ENCODE measurements at places on chromosomes 3 and 15. TPM values are rescaled to one million over a fixed set of nuclear protein-coding genes. Genes with fewer than 3 reads are reported as not detected.
A peak's percentile ranks its signal among the peaks of the same experiment; 100 is the strongest.

DNA sequence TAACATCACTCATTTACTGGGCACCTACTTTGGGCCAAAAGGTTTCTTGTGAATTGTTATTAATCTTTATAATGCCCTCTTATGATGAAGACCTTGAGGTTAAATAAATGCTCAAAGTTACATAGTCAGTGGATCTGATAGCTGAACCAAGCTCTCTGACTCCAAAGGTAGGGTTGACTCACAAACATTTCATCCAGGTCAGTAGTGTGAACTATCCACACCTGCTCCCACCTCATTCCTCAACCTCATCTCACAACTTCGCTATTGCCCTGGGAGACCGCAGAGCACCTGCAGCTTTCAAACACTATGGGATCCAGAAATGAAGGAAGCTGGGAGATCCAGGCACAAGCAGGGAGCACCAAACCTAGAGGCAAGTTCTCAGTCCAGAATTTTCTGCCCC lies 93.8 kb upstream of the FGF12 start:
- no peak for DNase-seq

DNA sequence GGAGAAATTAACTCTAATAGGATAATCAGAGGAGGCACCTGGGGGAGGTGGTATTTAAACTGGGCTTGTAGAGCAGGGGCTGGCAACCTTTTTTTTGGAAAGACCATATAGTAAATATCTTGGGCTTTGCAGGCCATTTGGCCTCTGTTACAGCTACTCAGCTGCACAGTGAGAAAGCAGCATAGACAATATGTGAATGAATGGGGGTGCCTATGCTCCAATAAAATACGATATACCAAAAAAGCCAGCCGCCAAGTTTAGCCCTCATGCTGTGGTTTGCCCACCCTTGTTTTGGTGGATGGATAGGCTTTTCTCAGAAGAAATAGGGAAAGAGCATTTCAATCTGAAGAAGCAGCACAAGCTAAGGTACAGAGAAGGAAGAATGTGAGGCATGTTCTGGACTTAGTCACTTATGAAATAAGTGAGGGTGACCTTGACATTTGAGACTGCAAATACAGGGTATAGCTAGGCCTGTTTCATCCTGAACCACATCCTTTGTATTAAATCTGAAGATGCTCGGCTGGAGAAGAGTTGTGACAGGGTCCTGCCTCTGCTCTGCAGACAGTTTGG lies 131.0 kb upstream of the NR2E3 start:
- DNase-seq = no peak

GRCh38 chr3:35787936-35788335 lies 148.6 kb downstream of the ARPP21 start:
- DNase-seq = no peak

DNA sequence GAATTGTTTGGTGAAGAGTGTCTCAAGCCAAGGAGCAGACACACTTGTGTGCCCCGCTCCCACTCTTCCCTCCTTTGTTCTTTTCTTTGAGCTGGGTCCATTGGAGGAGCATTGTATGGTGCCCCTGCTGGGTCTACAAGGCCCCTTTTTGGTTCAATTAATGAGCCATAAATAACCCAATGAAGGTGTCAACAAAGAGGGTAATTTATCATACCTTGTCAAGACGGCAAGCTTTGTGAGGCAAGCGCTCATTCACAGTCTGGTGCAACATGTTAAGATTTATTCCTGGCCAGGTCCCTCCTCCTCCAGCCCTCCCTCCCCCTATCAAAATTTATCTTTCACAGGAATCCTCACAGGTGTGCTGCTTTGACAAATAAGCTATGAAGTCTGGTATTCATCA lies 300.1 kb downstream of the RORA start:
- DNase-seq = no peak

The GHRL gene
- 0.06 TPM for polyA plus RNA-seq

- no peak for DNase-seq
Measured at GRCh38 chr3:193010191-193010590, 92.5 kb upstream of the MB21D2 start.

- DNase-seq = no peak
Measured at GRCh38 chr3:183826448-183827250, 1.3 kb upstream of the MAP6D1 start.

The NAA50 gene
- polyA plus RNA-seq = 53.1 TPM

DNA sequence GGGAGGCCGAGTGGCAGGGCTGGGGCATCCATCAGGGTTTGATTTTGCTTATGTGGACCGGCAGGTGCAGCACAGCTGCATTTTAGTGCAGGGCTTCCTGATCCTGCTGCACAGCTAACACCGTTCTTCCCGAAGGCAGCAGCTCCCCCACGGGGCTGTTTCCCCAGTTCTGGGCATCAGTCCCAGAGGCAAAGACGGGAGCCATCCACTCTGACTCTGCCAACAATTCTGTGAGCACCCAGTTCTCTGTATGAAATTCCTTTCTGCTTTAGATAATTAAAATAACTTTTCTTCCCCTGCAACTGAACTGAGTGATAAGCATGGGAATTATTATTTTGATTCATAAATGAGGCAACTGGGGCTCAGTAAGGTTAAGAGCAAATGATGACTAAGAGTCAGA lies 262.9 kb upstream of the ATP10A start:
- DNase-seq = no peak

GRCh38 chr3:102980355-102980696 lies 545.5 kb downstream of the ZPLD1 start:
- no peak for DNase-seq

- DNase-seq = no peak
Measured at GRCh38 chr3:185103359-185104127, 49.3 kb downstream of the C3orf70 start.

- no peak for DNase-seq
Measured at GRCh38 chr15:95059346-95059905, 828.1 kb downstream of the MCTP2 start.

DNA sequence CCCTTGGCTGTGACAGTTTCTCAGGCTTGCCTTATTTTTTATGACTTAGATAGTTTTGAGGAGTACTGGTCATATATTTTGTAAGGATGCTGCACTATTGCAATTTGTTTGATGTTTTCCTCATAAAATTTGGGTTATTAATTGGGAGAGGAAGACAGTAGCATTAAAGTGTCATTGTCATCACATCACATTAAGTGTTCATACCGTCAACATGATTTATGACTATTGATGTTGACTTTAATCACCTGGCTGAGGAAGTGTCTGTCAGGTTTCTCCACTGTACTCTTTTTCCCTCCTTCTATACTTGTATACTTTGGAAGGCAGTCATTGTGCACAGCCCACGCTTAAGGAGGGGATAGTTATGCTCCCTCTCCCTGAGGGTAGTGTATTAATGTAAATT lies 26.9 kb downstream of the TRIM69 start:
- no peak for DNase-seq

GRCh38 chr3:12579456-12579855 lies 22.6 kb downstream of the MKRN2 start:
- DNase-seq = peak; percentile 20

The TMCO5A gene
- not detected for polyA plus RNA-seq

GRCh38 chr3:21668012-21668411 lies 83.0 kb downstream of the ZNF385D start:
- no peak for DNase-seq

DNA sequence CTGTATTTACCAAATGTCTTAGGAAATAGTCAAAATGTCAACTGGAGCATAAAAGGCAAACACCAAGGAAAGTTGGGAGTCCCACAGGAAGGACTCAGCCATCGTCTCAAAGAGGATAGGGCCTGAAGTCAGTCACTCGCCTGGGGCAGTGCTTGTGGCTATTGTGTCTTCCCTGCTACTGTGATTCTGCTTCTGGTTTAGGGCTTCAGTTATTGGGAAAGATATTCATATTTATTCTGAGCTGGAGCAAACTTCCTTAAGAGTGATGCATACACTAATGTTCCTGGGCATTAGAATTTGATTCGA lies 118.1 kb downstream of the EDEM1 start:
- no peak for DNase-seq

The PDZRN3 gene
- polyA plus RNA-seq = not detected

The TLR9 gene
- polyA plus RNA-seq = 0.11 TPM

The XIRP1 gene
- not detected for polyA plus RNA-seq

- DNase-seq = peak; percentile 74
Measured at GRCh38 chr15:81410318-81410753, 36.3 kb upstream of the TMC3 start.

DNA sequence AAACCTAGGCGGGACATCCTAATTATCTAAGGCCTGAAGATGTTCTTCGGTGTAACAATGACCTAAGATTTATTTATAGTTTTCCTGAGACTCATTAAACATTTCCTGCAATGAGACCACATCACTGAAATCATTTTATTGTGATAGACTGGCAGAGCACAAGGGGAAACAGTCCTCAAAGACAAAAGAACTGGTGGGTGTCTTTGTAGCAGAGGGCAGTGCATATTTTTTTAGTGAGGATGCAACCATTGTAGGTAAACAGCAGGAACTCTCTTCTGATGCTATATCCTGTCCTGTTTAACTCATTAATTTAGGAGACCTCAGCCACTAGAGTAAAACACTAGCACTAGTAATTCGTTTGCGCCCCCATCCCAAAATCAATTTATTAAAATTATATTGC lies 100.0 kb downstream of the MAGI1 start:
- no peak for DNase-seq

- no peak for DNase-seq
Measured at GRCh38 chr3:69456631-69457030, 70.7 kb upstream of the FRMD4B start.

GRCh38 chr3:150761831-150762661 lies 923 bp downstream of the SIAH2 start:
- peak; percentile 69 for DNase-seq

- no peak for DNase-seq
Measured at GRCh38 chr15:83380059-83380458, 67.1 kb upstream of the SH3GL3 start.

DNA sequence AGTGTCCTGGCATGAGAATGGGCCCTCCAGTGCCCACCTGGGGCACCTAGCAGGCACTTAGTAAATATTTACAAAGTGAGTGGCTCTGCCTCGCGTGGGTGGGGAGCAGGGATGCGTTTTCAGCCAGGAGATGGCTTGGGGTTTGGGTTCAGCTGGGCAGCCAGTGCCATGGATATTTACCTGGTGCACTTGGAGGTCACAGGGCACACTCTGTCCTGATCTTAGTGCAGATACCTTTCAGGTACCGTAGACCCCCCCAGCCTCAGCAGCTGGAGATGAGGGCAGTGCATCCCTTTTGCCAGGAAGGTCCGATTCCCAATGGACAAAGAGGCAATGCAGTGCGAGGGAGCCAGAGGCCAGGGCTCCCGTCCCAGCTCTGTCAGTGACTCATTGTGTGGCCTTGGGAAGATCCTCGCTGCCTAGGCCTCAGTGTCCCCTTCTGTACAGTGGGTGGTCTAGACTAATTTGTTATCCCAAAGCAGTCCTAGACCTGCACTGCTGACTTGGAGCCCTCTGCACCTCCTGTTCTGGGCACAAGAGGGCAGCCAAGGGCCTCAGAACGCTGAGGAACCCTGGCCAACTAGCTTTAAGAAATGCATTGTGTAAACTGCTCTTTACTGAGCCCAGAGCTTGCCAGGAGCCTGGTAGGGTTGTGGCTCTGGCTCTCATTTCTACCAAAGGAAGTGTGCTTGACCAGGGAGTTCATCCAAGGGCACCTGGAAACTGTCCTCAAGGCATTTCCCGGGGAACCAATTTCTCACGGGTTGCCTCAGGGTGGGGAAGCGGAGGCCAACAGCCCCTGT lies 16.0 kb downstream of the HDAC11 start:
- peak; percentile 73 for DNase-seq

GRCh38 chr3:175969456-175969855 lies 1110.3 kb downstream of the NAALADL2 start:
- no peak for DNase-seq

The PLA2G4D gene
- not detected for polyA plus RNA-seq

GRCh38 chr3:124879337-124879680 lies 7.9 kb downstream of the ITGB5 start:
- DNase-seq = no peak

The CAMP gene
- polyA plus RNA-seq = not detected

DNA sequence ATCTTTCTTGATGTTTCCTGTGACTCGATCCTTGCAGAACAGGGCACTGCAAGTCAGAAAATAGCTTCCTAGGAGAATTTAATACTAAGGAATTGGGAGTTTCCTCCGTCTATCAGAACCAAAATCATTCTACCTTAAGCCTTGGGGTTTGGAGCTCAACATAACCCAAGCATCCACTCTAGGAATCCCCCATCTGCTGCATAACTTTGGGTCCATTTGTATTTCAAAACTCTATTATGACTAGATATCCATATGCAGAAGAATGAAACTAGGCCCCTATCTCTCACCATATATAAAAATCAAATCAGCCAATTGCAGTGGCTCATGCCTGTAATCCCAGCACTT lies 61.7 kb upstream of the AKAP13 start:
- DNase-seq = no peak

The RAB6B gene
- 2.1 TPM for polyA plus RNA-seq

The IFT122 gene
- 44.3 TPM for polyA plus RNA-seq

The ZNF385D gene
- polyA plus RNA-seq = not detected

GRCh38 chr15:92521624-92522008 lies 127.9 kb downstream of the ST8SIA2 start:
- peak; percentile 89 for DNase-seq
